ENCODE measurements at places on chromosomes 11 and 22.
A peak's percentile ranks its signal among the peaks of the same experiment; 100 is the strongest.

- H3K27me3 ChIP-seq, result no peaks in the 10 kb centered on the region
- H3K36me3 ChIP-seq, result no peaks in the 10 kb centered on the region
- no peaks in the 10 kb centered on the region for H3K4me1 ChIP-seq
- H3K4me3 ChIP-seq, result no peak overlapping the region
- H3K27ac ChIP-seq, result no peak overlapping the region
These were observed 11.9 kb downstream of the SLC29A2 start for GRCh38 chr11:66359662-66360087.

DNA sequence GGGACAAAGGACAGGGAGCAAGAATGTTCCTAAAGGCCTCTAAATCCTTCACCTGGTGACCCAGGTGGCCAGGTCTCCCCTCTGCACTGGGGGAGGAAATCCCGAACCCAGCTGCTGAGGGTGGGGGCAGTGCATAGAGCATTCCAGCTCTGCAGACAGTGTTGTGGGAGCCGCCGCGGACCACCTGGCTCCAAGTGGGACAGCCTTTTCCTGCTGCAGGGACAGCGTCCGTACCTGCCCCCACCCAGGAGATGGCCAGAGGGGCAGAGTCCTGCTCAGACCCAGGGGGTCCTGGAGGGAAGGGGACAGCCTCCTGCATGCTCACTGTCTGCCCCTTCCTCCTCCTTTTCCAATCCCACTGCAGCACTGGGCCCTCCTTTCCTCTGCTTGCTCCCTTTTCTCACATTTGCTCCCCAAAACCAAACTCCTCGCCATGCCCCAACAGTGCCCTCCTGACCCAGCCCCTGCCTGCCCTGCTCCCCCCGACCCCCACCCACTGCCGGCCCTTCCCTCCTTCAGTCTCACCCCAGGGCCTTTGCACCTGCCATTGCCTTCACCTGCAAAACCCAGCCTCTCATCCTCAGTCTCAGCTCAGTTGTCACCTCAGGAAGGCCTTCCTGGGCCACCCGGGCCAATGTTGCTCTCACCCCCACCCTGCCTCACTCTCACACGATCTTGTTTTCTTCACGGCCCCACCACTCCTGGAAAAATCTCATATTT, 12.8 kb downstream of the PNPLA5 start:
- H3K27me3 ChIP-seq, result peaks cover 9% of the 10 kb centered on the region
- no peak for DNase-seq

DNA sequence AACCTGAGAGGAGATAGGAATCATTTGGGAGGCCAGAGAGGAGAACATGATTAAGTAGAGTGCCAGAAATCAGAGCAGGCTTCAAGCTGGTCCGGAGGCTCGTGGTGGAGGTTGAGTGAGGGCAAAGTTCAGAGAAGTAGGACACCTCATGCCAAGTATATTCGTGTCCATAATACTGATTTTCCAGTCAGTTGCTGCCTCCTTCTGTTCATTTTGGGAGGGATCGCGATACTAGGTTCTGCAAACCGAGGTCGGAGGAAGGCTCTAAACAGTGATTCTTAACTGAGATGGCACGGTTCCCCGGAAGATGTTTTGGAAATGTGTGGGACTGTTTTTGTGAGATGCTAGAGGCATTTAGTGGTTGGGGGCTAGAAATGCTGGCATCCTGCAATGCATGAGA, 13.6 kb upstream of the CD3E start:
- no peak overlapping the region for H3K27ac ChIP-seq
- peak; percentile 41 for DNase-seq
- H3K4me3 ChIP-seq, result no peak overlapping the region
- H3K27me3 ChIP-seq, result peaks cover 2% of the 10 kb centered on the region
- no peaks in the 10 kb centered on the region for H3K36me3 ChIP-seq

GRCh38 chr11:102564110-102564509, 33.6 kb upstream of the MMP7 start:
- no peak overlapping the region for H3K4me3 ChIP-seq
- DNase-seq, result no peak
- no peak overlapping the region for H3K27ac ChIP-seq
- H3K36me3 ChIP-seq, result peaks cover 4% of the 10 kb centered on the region
- peaks cover 50% of the 10 kb centered on the region for H3K4me1 ChIP-seq
- peaks cover 2% of the 10 kb centered on the region for H3K27me3 ChIP-seq

DNA sequence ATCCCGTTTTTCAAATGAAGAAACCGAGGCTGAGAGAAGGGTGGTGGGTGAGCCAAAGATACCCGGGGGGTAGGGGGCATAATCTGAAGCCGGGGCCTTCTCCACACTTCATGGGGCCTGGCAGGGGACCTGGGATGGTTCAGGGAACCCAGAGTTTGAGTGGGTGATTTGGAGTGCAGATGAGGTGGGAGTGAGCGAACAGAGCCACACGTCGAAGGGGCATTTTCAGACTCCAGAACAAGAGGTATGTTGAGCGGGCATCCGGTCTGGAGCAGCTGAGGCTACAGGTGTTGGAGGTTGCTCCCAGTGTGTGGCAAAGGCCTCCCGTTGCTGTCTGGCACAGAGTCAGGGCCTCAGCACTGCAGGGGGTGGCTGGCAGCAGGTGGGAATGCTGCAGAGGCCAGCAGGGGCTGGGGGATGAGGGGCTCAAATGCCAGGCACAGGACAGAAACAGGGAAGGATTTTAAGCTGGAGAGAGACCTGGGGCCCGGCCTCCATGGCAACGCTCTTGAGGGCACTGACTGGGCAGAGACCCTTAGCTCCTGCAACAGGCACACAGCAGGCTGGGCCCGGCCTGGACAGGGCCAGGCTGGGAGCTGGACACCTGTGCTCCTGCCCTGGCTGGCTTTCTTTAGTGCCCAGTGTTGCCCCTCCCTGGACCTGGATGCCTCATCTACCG, 46.2 kb downstream of the WNT11 start:
- no peaks in the 10 kb centered on the region for H3K36me3 ChIP-seq
- H3K27ac ChIP-seq, result peak overlapping the region; percentile 48
- peaks cover 1% of the 10 kb centered on the region for H3K27me3 ChIP-seq
- H3K4me1 ChIP-seq, result peaks cover 20% of the 10 kb centered on the region
- DNase-seq, result no peak
- no peak overlapping the region for H3K4me3 ChIP-seq

DNA sequence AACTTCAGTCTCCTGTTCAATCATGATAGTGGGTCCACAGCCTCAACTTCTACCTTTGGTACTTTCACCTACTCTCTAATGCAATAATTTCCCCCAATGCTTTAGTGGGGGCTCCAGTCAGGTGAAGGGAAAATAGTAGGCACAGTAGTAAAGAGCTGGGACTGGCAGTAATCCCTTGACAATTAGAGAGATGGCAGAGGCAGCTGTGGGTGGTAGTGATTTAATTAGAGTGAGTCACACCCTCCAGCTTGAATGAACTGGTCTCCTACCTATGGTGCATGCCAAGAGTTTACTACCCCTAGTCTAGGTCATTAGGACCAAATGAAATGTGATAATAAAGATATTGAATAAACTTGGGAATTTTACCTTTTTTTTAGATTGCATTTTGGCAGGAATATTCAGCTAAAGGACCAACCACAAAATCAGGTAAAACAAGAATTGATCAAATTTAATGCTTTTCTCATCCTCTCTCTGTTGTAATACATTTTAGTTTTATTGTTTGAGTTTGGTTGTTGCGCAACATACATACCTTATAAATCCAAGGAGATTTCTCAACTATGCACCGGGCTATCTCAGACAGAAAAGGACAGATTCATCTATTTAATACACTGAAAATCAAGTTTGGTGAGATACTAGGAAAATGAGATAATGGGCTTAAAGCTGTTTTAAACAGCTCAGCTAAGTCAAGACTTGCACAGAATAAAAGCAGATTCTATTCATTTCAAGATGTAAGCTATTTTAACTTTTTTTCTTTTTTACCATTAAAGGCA, 9.0 kb downstream of the PRRG4 start:
- H3K4me1 ChIP-seq, result no peaks in the 10 kb centered on the region
- H3K4me3 ChIP-seq, result no peak overlapping the region
- H3K27me3 ChIP-seq, result peaks cover 4% of the 10 kb centered on the region
- DNase-seq, result no peak
- no peak overlapping the region for H3K27ac ChIP-seq
- H3K36me3 ChIP-seq, result no peaks in the 10 kb centered on the region

- peak overlapping the region; percentile 93 for H3K4me3 ChIP-seq
- H3K4me1 ChIP-seq, result peaks cover 53% of the 10 kb centered on the region
- H3K27ac ChIP-seq, result peak overlapping the region; percentile 86
- H3K27me3 ChIP-seq, result peaks cover 16% of the 10 kb centered on the region
- peak; percentile 29 for DNase-seq
These were observed 528 bp downstream of the WEE1 start for GRCh38 chr11:9573775-9574621.

- no peaks in the 10 kb centered on the region for H3K36me3 ChIP-seq
- H3K27me3 ChIP-seq, result no peaks in the 10 kb centered on the region
- DNase-seq, result no peak
- H3K27ac ChIP-seq, result peak overlapping the region; percentile 50
These were observed 33.2 kb downstream of the TOLLIP start for GRCh38 chr11:1276041-1276790.

- no peaks in the 10 kb centered on the region for H3K4me1 ChIP-seq
- DNase-seq, result no peak
- H3K27me3 ChIP-seq, result peaks cover 1% of the 10 kb centered on the region
- H3K4me3 ChIP-seq, result no peak overlapping the region
These were observed 134.9 kb downstream of the NXPE2 start for GRCh38 chr11:114813189-114813718.

- H3K27me3 ChIP-seq, result peaks cover 7% of the 10 kb centered on the region
- H3K27ac ChIP-seq, result peak overlapping the region; percentile 92
- H3K4me3 ChIP-seq, result peak overlapping the region; percentile 33
- peaks cover 34% of the 10 kb centered on the region for H3K36me3 ChIP-seq
- no peak for DNase-seq
These were observed 27.8 kb downstream of the ARFGAP3 start for GRCh38 chr22:42829302-42829701.

GRCh38 chr22:27540656-27541396, 260.7 kb downstream of the MN1 start:
- no peak for DNase-seq
- H3K36me3 ChIP-seq, result no peaks in the 10 kb centered on the region
- H3K4me3 ChIP-seq, result no peak overlapping the region
- H3K4me1 ChIP-seq, result no peaks in the 10 kb centered on the region
- no peak overlapping the region for H3K27ac ChIP-seq

GRCh38 chr22:30423301-30423958, 2.1 kb upstream of the MTFP1 start:
- no peak for DNase-seq
- no peaks in the 10 kb centered on the region for H3K36me3 ChIP-seq
- peaks cover 44% of the 10 kb centered on the region for H3K4me1 ChIP-seq
- H3K27ac ChIP-seq, result peak overlapping the region; percentile 99

All from immature natural killer cell (primary cell).